ENCODE measurements at places on chromosomes 3 and 15.

DNA sequence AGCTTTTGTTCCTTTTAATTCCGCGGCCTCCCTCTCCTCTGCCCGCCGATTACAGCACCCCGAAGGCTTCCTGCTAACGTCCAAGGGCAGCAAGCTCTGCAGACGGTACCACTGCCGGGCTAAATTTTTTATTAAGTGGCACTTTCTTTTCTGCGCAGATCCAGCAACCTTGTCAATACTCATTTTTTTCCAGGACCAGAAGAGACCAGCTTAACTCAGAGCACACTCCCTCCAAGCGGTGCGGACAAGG lies 542 bp upstream of the MEIS2 start:
- no peak for DNase-seq

GRCh38 chr3:172061724-172062184 lies 22.4 kb downstream of the FNDC3B start:
- no peak for DNase-seq

DNA sequence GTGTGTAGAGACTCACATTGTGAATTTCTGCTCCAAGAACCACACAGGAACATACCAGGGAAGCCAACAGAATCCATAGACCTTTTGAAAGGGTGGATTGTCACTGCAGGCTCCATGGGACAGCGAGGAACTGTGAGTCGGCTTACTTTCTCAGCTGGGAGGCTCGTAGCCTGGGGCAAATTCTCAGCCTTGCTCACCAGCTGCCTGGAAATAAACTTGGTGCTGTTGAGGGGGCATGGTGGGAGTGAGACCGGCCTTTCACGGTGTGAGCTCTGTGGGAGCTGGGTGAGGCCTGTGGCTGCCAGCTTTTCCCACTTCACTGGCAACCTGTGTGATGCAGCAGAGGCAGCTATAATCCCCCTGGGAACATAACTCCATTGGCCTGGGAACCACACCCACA lies 146.6 kb upstream of the P2RY1 start:
- DNase-seq, result no peak

- no peak for DNase-seq
Measured at GRCh38 chr15:36432161-36432560, 147.3 kb upstream of the CDIN1 start.

- no peak for DNase-seq
Measured at GRCh38 chr3:67609709-67610108, 44.7 kb downstream of the SUCLG2 start.

GRCh38 chr3:194306771-194307640 lies 44.1 kb downstream of the CPN2 start:
- DNase-seq, result peak; percentile 66

- DNase-seq, result no peak
Measured at GRCh38 chr15:77179541-77179998, 108.7 kb upstream of the TSPAN3 start.

- DNase-seq, result no peak
Measured at GRCh38 chr3:106288781-106289180, 420.0 kb upstream of the CBLB start.

- peak; percentile 2 for DNase-seq
Measured at GRCh38 chr3:36792342-36792741, 28.0 kb upstream of the DCLK3 start.

GRCh38 chr3:60746695-60747416 lies 504.4 kb downstream of the FHIT start:
- no peak for DNase-seq

- no peak for DNase-seq
Measured at GRCh38 chr3:128823631-128824030, 55.8 kb upstream of the ACAD9 start.

- DNase-seq, result no peak
Measured at GRCh38 chr3:185351396-185351795, 11.5 kb upstream of the MAP3K13 start.

DNA sequence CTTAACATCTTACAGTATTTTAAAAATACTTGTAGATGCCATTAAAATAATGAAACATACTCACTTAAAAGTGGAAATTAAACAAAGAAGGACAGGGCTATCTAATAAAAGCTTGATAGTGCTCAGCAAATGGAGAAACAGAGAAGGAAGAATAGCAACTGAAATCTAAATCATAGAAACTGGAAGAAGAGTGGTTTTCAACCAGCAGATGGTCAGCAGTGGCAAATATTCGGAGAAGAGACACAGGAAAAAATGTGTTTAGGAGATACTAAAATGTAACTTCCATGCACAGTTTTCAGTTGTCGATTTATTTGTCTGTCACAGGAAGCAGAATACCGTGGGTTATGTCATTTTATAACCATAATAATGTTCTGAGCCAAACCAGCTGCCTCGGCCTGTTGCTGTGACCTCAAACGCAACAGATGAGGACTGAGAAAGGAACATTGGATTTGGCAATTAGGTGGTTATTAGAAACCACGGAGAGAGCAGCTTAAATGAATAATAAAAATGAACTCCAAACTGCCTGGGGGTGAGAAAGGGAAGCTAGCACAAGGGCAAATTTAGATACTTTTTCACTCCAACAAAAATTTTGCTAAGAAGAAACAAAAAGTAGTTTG lies 246.6 kb upstream of the KCNMB2 start:
- DNase-seq, result no peak

DNA sequence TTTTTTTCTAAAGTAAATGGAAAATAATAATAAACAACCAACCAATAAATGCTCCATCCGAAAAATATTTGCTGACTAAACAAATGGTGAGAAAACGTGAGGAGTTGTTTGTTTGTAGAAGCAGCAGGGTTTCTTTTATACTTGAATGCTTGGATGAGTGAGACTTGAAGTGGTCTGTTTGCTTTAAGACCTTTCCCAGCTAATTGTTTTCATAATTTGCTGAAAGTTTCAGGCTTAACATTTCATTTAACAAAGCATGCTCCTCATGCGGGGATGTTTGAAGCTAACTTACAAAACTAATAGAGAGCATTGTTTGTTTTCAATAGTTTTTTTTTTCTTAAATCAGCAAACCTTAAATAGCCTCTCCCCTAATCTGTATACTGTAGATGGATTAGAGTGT lies 484.6 kb downstream of the ROBO2 start:
- DNase-seq, result no peak

DNA sequence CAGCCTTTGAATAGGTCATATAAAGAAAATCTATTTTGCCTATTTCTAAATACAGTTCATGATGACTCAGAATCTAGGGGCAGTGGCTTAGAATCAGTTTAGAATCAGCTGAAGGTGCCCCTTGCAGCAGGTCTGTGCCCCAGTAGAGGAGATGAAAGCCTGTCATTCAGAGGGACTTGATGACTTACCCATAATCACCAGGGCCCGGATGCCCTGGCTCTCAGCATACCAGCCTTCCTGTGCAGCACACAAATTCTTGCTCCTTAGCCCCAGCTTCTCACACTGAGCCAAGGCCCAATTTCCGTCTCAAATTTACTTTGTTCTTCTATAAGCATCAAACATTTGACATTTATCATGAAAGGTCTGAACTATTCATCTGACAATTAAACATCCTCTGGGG lies 83.2 kb upstream of the EOMES start:
- no peak for DNase-seq

DNA sequence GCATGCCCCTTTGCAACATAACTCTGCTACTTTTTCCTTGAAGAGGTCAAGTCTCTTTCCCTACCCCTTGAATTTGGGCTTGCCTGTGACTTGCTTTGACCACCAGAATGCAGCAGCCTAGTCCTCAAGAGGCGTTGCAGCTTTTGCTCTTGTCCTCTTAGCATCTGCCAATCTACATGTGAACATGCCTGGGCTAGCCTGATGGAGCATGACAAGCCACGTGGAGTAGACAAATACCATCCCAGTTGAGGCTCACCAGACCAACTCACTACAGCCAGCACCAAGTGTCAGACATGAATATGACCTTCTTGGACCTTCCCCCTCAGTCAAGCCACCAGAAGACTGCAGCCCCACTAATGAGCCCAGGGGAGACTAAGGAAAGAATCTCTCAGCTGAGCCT lies 32.9 kb downstream of the AMOTL2 start:
- DNase-seq, result no peak

- DNase-seq, result no peak
Measured at GRCh38 chr3:102827386-102827785, 392.6 kb downstream of the ZPLD1 start.

GRCh38 chr3:67382536-67382935 lies 271.9 kb downstream of the SUCLG2 start:
- DNase-seq, result no peak

DNA sequence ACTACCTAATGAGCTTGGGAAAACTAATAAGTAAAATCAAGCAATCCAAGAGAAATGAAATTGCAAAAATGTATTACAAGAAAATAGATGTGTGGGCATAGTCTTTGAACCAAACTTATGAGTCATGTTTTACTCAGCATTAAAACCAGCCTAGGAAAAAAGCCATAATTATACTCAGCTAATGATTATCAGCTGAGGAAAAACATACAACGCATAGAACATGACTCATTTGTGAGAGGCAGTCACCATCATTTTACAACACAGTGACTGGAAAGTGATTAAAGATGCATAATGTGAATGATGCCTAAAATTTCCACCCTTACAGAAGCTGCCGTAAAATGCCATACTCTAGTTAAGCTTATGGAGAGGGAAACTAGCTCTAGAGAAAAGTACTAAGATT lies 238.0 kb upstream of the EOMES start:
- DNase-seq, result no peak

DNA sequence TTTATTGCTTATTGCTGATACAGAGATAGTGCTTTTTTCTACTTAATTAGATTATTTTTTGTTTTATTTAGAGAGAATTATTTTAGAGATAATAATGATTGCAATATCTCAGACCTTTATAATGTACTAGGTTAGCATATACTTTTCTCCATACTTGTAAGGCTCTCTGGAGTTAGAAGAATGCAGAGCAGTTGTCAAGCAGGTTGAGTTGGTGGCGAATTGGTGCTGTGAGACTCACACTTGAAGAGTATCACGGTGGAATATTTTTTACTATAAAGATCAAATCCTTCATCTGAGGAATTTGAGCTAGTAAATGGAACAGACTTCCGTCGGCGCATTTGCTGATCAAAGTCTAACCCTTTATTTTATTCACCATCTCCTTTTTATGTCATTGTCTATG lies 47.3 kb upstream of the MDFIC2 start:
- DNase-seq, result no peak

- DNase-seq, result no peak
Measured at GRCh38 chr3:120432150-120432860, 18.5 kb downstream of the FSTL1 start.

- no peak for DNase-seq
Measured at GRCh38 chr3:76387000-76387399, 601.7 kb upstream of the ZNF717 start.

DNA sequence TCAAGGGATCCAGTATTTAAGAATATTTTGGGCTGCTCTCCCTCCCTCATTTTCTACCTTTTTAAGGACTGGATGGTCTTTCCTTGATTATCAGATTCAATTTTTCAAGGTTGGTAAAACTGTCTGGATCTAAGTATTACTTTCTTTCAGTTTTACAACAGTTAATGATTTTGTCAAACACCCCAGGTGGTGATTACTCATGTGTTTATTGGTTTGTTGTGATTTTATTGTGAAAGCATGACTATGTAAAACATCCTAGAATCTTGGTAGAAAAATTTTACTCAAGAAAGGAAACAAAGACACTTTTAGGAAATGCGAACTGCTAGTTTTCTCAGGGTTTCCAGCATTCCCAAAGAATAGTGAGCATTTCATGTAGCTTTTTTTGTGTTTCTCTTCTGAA lies 7.3 kb downstream of the GTF2E1 start:
- DNase-seq, result no peak

GRCh38 chr3:177085794-177086193 lies 111.5 kb downstream of the TBL1XR1 start:
- no peak for DNase-seq

GRCh38 chr15:93986400-93986984 lies 244.9 kb upstream of the MCTP2 start:
- DNase-seq, result no peak

- no peak for DNase-seq
Measured at GRCh38 chr3:81245501-81245900, 515.9 kb downstream of the GBE1 start.

DNA sequence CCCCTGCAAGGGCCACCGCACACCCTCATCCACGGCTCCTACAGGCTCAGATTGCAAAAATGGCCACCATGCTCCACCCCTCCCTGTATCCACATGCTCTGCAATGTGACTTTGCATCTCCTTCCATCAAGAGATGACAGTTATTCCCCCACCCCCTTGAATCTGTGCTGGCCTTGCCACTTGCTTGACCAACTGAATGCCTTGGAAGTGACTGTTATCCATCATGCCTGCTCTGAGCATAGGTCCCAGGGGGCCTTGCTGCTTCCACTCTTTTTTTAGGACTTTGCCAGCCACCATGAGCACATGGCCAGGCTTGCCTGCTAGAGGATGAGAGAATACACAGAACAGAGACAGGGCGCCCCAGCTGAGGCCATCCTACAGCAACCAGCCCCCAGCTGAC lies 13.6 kb downstream of the HAPLN3 start:
- no peak for DNase-seq

DNA sequence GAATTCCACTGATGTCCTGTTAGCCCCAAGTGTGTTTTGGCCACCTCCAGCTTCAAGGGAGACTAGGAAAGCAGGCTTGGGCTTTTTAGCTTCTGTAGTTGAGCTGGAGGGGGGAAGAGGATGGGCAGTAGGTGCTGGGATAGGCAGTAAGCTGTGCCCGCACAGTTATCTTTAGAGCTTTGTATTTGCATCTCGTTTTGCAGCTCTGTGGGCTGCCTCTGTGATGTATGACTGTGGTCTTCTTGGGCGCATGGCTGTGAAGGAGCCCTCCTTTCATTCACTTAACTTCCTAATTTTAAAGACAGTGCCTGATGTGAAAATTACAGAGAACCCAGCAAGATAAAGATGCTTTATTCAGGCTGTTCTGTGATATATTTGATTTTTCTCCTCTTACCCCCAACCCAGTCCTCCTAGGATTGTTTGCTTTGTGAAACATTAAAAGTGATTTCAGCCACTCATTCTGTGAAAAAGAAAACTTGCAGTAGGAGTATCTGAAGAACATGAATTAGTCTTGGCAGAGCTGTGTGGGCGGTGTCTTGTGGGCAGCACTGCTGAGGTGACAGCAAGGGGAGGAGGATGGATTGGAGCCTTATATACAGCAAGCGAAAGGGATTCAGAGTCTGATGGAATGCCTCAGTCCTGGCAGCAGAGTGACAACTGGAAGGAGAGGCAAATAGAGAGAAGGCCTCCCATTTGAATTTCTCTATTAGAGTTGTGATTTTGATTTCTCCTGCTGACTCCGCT lies 74.3 kb downstream of the LARS2 start:
- DNase-seq, result no peak

- peak; percentile 53 for DNase-seq
Measured at GRCh38 chr3:43503067-43503728, 118.6 kb downstream of the ANO10 start.

GRCh38 chr3:184332370-184333090 lies 4.9 kb upstream of the FAM131A start:
- no peak for DNase-seq
